ENCODE measurements at places on chromosomes 13 and 19. TPM values are rescaled to one million over a fixed set of nuclear protein-coding genes. Genes with fewer than 3 reads are reported as not detected.

GNA15 gene
- total RNA-seq = not detected

CLEC11A gene
- not detected for total RNA-seq

ZNF610 gene
- 5.7 TPM for total RNA-seq

RRAS gene
- 104 TPM for total RNA-seq

DNA sequence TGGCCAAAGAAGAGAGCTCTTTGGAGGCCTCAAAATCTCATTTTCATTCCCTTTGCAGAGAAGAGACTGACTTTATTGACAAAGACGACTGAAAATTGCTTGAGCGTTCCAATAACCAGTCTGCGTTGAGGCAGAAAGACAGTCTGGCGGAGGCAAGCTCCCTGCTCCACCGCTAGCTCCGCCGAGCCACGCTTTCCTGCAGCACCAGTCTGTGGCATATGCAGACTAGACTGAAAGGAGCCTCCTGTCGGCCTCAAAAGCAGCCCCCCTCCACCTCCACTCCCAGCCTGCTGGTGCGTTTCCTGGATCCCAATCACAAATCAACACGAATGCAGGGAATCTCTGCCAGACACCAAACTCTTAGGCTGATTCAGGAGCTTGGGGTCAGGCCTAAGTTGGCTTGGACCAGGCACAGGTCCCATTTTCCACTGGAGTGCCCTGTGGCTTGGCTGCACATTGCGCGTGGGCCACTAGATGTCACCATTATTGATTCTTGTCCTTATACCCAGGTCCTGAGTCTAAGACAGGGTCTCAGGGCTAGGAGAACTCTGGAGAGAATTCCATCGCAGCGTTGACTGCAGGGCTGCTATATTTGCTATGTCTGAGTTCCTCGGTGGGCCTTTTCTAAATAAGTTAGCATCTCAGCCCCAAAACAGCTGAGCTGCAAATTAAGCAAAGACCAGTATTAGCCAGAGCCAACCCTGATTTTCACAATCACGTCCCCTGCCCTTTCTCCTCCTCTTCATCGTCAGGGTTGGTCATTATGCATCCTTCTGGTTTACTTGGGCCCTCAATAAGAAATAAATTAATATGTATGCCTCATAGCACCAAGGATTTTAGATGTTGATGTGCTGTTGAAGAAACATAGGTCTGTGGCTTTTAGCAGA, 5.2 kb upstream of the ZNF507 start:
- H3K4me3 ChIP-seq = no peak overlapping the region
- peaks cover 4% of the 10 kb centered on the region for H3K4me1 ChIP-seq
- no peak overlapping the region for H3K27ac ChIP-seq
- H3K36me3 ChIP-seq = no peaks in the 10 kb centered on the region
- H3K27me3 ChIP-seq = peaks cover 4% of the 10 kb centered on the region
- DNase-seq = no peak

DNA sequence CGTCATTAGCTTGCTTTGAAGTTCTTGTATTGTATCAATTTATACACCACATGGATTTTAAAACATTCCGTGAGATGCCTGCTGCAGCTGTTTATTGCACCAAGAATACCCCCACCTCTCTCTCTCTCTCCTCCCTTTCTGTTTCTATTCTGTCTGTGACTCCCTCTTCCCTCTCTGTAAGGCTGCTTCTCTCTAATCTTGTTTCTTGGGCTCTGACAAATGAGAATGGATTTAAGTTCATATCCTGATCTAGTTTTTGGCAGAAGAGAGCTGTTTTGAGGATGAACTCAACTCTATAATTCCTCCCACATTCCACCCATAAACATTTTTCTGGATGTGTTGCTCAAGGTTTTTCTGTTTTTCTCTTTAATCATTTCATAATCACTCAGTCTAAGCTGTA, 144.3 kb upstream of the FRY start:
- H3K4me3 ChIP-seq = no peak overlapping the region
- H3K36me3 ChIP-seq = no peaks in the 10 kb centered on the region
- no peaks in the 10 kb centered on the region for H3K4me1 ChIP-seq
- peak; percentile 33 for DNase-seq
- H3K27me3 ChIP-seq = no peaks in the 10 kb centered on the region

DNA sequence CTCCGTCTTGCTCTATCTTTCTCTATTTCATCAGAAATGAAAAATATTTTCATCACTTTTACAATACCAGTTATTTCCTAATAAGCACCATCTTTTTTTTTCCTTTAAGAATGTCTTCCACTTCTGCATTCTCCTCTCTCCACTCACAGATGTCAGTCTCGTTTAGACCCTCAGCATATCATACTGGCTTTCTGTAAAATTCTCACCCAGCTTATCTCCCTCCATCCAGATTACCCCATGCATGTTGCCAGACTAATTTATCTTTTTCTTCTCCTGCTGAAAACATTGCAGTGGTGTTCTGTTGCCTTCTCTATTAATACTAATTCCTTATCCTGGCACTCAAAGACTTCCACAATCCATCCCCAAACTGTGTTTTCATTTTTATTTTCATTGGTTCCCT, 513.8 kb upstream of the KLF12 start:
- no peaks in the 10 kb centered on the region for H3K36me3 ChIP-seq
- H3K27ac ChIP-seq = no peak overlapping the region
- no peaks in the 10 kb centered on the region for H3K4me1 ChIP-seq
- no peaks in the 10 kb centered on the region for H3K27me3 ChIP-seq
- DNase-seq = no peak

DNA sequence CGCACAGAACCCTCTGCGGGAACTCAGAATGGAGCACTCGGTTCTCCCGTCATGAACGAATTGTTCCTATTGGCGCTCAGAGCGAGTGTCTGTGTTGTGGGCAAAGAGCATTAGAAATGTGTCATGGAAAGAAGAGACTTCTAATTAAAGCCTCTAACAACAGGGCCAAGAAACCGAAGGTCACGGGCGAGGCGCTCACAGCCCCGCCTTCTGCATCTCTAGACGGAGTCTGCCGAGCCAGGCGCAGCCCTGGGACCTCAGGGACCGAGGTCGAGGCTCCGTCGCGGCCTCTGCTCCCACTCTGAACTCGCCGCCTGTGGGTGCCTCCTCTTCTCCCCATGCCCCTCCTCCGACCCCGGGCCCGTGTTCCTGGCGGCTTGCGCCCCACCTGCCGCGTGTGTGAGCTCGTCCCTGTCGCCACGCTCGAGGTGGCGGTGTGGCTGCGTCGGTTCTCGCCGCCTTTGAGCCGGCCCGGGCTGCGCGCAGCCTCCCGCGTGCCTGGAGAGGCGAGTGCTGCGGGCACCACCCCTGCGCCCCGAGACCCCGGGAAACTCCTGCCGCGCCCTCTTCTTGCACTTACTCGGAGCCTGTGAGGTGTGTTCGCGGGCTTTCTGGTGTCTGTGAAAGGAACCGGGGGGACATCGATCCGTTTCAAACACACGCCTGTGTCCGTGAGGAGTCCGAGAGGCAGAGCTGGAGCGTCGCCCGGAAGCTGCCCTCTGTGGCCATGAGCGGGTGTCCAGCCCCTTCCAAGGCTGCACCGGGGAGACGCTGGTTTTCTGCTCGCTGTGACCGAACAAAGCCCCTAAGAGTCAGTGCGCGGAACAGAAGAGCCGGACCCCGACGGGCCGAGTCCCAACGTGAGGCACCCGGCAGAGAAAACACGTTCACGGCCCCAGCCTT, 45.4 kb upstream of the SPACA7 start:
- DNase-seq = no peak
- H3K4me1 ChIP-seq = no peaks in the 10 kb centered on the region
- H3K36me3 ChIP-seq = no peaks in the 10 kb centered on the region
- H3K27ac ChIP-seq = no peak overlapping the region
- no peaks in the 10 kb centered on the region for H3K27me3 ChIP-seq

GRCh38 chr19:39372047-39372802, 18.7 kb downstream of the PAF1 start:
- DNase-seq = peak; percentile 95
- peaks cover 15% of the 10 kb centered on the region for H3K4me1 ChIP-seq
- H3K36me3 ChIP-seq = peaks cover 39% of the 10 kb centered on the region
- H3K27ac ChIP-seq = peak overlapping the region; percentile 83

GRCh38 chr19:45428384-45429231, 4.9 kb upstream of the ERCC1 start:
- no peak for DNase-seq
- H3K36me3 ChIP-seq = no peaks in the 10 kb centered on the region
- H3K27me3 ChIP-seq = no peaks in the 10 kb centered on the region
- peaks cover 26% of the 10 kb centered on the region for H3K4me1 ChIP-seq
- peak overlapping the region; percentile 88 for H3K27ac ChIP-seq

GRCh38 chr13:51577690-51578089, 6.6 kb upstream of the WDFY2 start:
- DNase-seq = no peak
- H3K4me1 ChIP-seq = no peaks in the 10 kb centered on the region
- no peak overlapping the region for H3K4me3 ChIP-seq
- no peak overlapping the region for H3K27ac ChIP-seq

- H3K4me3 ChIP-seq = no peak overlapping the region
- no peak overlapping the region for H3K27ac ChIP-seq
- no peaks in the 10 kb centered on the region for H3K4me1 ChIP-seq
- no peaks in the 10 kb centered on the region for H3K36me3 ChIP-seq
- no peak for DNase-seq
Observed at GRCh38 chr19:39555883-39556282, 15.9 kb upstream of the EID2 start.

DNA sequence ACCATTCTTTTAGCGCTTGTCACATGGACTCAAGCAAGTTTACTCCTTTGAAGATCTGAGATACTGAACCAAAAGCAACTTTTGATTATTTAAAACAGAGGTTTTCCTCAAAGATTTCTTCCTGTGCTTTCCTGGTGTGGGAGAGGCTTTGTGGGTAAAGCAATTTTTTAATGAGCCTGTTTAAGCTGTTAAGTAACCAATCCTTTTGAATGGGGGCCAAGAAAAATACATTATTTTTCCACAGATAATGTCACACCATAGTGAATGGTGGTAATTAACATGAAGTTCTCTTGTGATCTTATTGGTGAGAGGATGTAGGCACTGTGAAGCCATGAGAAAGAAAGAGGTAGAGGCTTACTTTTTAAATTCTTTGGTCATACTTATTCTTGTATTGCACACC, 55.8 kb upstream of the OBI1 start:
- H3K27me3 ChIP-seq = no peaks in the 10 kb centered on the region
- H3K4me1 ChIP-seq = no peaks in the 10 kb centered on the region
- H3K27ac ChIP-seq = no peak overlapping the region
- H3K4me3 ChIP-seq = no peak overlapping the region
- no peak for DNase-seq

GRCh38 chr19:4781801-4782200, 9.7 kb upstream of the FEM1A start:
- no peak for DNase-seq
- no peak overlapping the region for H3K27ac ChIP-seq
- H3K4me3 ChIP-seq = no peak overlapping the region
- H3K36me3 ChIP-seq = no peaks in the 10 kb centered on the region
- H3K4me1 ChIP-seq = no peaks in the 10 kb centered on the region

DNA sequence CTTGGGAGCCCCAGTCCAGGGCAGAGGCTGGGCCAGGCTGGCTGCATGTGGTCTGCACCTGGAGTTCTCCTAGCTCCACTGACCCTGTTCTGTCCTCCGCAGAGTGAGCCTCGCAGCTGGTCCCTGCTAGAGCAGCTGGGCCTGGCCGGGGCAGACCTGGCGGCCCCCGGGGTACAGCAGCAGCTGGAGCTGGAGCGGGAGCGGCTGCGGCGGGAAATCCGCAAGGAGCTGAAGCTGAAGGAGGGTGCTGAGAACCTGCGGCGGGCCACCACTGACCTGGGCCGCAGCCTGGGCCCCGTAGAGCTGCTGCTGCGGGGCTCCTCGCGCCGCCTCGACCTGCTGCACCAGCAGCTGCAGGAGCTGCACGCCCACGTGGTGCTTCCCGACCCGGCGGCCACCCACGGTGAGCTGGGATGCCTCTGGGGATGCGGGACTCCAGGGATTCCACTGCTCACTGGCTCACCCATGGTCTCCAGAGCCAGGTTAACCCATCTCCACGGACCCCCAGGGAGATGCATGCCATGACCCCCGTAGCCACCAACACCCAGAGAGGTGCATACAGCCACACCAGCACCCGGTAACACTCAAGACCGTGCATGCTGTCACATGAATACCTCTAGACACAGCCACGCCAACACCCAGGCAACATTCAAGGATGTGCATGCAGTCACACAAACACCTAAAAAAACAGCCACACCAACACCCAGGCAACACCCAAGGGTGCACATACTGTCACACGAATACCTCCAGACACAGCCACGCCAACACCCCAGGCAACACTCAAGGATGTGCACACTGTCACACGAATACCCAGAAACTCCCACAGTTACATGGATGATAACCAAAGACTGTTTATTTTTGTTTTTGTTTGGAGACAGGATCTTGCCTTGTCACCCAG, 8.2 kb downstream of the PKN1 start:
- no peak overlapping the region for H3K4me3 ChIP-seq
- H3K27ac ChIP-seq = no peak overlapping the region
- DNase-seq = no peak
- peaks cover 3% of the 10 kb centered on the region for H3K36me3 ChIP-seq
- no peaks in the 10 kb centered on the region for H3K4me1 ChIP-seq
- H3K27me3 ChIP-seq = no peaks in the 10 kb centered on the region

- peaks cover 37% of the 10 kb centered on the region for H3K4me1 ChIP-seq
- H3K27ac ChIP-seq = peak overlapping the region; percentile 93
- no peaks in the 10 kb centered on the region for H3K36me3 ChIP-seq
- no peak for DNase-seq
Observed at GRCh38 chr13:33493672-33494365, 208.3 kb upstream of the STARD13 start.

- no peaks in the 10 kb centered on the region for H3K27me3 ChIP-seq
- no peak for DNase-seq
- peaks cover 12% of the 10 kb centered on the region for H3K4me1 ChIP-seq
Observed at GRCh38 chr13:83221256-83221655, 661.0 kb downstream of the SLITRK1 start.

GRCh38 chr19:5115771-5116202, 146.9 kb downstream of the KDM4B start:
- H3K4me3 ChIP-seq = no peak overlapping the region
- H3K4me1 ChIP-seq = peaks cover 16% of the 10 kb centered on the region
- H3K27ac ChIP-seq = no peak overlapping the region
- peak; percentile 74 for DNase-seq
- H3K36me3 ChIP-seq = no peaks in the 10 kb centered on the region
- H3K27me3 ChIP-seq = no peaks in the 10 kb centered on the region
